ENCODE measurements at places on chromosomes 2 and 18.
A peak's percentile ranks its signal among the peaks of the same experiment; 100 is the strongest.

GRCh38 chr2:242017086-242017485 is 147.6 kb downstream of the RTP5 start:
- no peak for DNase-seq

- no peak for DNase-seq
These were observed 179.4 kb upstream of the AGAP1 start for GRCh38 chr2:235314371-235314930.

DNA sequence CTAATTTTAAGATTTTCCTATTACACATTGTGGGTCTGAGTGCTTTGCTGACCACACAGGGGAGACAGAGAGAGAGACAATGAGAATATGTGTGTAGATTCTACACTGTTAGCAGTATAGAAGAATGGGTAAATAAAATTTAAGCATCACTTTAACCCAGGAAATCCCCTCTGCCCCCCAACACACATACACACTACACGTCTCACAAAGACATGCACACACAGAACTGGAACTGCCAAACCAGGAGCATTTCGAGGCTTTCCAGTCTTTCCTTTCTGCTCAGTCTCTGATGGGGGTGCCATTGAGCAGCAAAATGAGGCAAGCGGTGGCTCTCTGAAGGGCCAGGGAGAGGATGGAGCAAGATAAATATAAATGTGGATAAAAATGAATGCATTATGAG is 2.5 kb downstream of the MERTK start:
- no peak for DNase-seq

- DNase-seq = no peak
These were observed 292.2 kb downstream of the KCNS3 start for GRCh38 chr2:18170642-18171041.

DNA sequence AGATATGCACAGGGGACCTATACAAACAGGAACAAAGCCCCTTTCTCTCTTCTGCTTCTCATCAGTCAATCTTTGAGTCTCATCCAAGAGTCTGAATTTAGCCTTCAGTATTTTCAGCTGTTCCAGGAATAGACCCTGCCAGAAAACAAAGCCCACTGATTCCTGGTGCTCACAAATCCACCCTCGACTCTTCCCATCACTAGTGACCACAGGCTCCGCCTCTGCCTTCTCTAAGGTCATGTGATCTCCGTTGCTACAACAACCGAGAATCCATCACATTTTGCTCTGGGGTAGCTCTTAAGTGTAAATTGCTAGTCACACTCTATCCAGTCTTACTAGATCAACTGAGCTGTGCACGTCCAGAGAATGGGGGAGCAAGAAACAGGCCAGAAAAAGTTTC is 46.4 kb upstream of the SPTBN1 start:
- DNase-seq = no peak

- DNase-seq = peak; percentile 6
These were observed 1.7 kb upstream of the GCG start for GRCh38 chr2:162153608-162154224.

- DNase-seq = no peak
These were observed 405.7 kb downstream of the FBXO15 start for GRCh38 chr18:73741946-73742345.

DNA sequence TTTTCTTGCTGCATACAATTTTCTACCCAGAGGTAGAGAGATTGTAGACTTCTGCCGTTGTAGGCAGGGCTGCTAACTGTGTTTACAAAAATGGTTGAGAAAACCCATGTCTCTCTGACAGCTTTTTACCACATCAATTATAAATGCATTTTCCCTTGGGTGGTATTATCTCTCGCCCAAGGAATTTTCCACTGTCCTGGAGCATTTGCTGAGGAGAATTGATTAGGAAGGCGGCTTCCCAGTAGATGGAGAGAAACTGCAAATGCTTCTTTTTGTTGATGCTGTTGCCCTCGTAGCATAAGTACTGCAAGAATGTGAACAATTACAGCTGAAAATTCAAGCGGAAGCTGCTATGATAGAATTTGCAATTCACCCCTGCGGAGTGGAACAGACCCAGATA is 1007.7 kb upstream of the KLHL29 start:
- DNase-seq = no peak

- DNase-seq = no peak
These were observed 215.4 kb upstream of the NRXN1 start for GRCh38 chr2:51247252-51247805.

GRCh38 chr2:119788752-119789151 is 29.0 kb downstream of the PTPN4 start:
- no peak for DNase-seq

GRCh38 chr2:516944-517343 is 160.3 kb downstream of the TMEM18 start:
- DNase-seq = no peak

- DNase-seq = no peak
These were observed 144.8 kb upstream of the CYP26B1 start for GRCh38 chr2:72292433-72292832.

DNA sequence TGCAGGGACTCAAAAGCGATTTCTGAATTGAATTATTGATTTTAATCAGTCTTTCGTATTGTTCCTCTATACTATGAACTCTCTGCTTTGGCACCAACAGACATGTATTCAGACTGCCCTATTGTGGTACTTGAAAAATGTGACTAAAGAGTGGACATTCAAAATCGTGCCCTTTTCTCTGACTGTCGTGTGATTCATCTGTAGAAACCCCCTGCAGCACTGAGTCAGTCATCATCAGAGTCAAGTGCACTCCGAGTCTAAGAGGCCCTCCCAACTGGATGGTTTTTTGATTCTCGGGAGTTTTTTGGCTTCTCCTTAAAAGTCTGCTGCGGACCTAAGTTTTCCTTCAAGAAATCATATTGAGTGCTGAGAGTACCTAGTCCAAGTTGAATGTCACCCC is 96.4 kb upstream of the FOSL2 start:
- DNase-seq = no peak

DNA sequence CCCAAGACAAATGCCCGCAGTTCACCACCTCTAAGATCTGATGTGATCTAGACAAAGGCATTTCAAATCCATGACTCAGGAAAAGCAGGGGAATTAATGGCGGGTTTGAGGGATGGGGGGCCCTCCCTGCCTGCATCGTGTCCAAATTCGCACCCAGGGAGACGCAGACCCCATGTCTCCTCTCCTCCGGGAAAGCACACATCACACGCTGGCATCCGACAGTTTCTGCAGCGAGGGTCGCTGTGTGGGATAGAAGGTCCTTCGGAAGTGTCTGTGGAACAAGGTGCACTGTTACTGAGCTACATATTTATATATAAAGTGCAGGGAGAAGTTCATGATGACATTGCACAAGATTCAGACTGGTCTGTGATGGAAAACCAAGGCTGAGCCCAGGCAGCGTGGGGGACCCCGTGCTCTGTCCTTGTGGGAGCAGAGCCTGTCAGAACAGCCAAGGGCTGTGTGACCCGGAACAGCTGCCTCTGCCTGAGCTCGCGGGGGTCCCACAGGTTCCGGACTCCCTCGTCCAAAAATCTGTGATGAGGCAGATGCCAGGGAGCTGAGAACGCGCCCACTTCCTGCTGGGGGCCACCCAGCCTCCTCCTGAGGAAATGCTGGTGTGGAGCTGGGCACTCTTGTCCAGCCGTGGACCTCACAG is 82.3 kb upstream of the CTDP1 start:
- DNase-seq = no peak

DNA sequence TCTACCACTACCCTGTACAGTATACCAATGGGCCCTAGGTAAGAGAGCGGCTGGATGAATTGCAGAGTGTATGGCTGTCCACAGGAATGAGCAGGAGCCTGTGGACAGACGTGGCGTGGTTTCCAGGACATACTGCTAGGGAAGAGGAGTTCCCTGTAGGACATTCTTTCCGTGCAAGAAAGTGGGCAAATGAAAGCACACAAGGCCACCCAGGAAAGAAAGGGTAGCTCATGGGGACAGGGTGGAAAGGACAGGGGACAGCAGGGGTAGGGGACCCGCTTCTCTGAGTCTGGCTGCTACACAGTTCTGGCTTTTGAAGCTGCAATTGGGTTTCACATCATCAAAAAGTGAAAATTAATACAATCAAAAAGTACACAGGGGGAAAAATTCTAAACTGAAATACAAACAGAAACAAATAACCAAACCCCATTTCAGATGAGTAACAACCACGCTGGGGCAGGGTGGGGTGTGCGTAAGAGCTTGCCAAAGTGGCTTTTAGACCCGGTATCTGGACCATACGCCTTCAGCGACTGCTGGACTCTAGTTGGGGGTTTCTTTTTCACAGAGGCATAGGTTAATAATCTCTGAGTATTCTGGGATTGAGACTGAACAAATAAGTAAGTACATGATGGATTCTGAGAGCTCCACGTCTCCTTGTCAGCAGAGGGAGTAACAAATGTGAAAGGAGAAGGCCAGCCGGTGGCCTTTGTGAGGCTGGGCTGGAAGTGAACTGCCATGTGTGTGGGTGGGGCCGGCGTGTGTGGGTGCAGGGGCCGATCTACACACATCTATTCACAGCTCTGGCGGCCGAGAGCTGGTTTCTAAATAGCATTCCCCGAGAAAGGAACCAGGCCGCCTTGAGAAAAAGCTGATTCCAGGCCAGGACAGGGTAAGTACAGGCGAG is 84.0 kb downstream of the HDAC4 start:
- no peak for DNase-seq

GRCh38 chr2:237451643-237452469 is 35.2 kb upstream of the MLPH start:
- no peak for DNase-seq

- no peak for DNase-seq
These were observed 12.9 kb downstream of the GPR17 start for GRCh38 chr2:127658641-127659407.

- no peak for DNase-seq
These were observed 47.0 kb upstream of the AP1S3 start for GRCh38 chr2:223884399-223884798.

- DNase-seq = no peak
These were observed 162.2 kb upstream of the BOD1L2 start for GRCh38 chr18:56984731-56985130.

DNA sequence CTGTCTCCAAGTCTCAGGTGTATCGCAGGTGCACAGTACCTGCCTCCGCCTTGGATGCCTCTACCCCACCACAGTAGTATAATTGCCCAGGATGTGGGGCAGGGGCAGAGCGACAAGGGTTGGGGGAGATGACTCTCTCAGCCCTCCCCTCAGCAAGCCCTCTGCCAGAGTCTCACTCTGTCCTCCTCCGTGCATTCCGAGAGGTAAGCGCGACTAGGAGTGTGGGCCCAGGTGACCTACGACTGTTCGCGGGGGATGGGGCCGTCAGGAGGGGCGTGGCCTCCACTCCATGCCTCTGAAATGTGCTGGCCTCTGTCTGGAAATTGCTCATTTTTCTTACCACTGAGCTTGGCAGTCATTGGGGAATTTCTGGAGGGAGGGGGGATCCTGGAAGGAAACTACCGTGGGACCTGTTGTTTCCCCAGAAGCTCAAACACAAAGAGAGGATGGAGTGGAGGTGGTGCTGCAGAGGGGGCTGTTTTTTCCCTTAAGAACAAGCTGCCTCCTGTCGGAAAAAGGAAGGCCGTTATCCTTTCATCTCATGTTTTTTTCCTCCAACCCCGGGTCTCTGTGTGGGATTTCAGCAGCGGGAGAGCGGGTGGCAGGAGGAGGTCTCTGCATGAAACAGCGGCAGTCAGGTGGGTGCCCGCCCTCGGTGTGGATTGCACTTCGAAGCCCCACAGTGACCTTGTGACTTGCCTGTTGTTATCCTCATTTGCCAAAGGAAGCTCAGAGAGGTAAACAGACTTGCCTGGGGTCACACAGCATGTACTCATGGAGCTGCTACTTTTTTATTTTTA is 13.0 kb upstream of the RALB start:
- no peak for DNase-seq

- no peak for DNase-seq
These were observed 33.8 kb downstream of the POU3F3 start for GRCh38 chr2:104887676-104888075.

GRCh38 chr2:219702796-219703545 is 75.5 kb downstream of the SLC4A3 start:
- no peak for DNase-seq

- no peak for DNase-seq
These were observed 34.6 kb upstream of the POTEC start for GRCh38 chr18:14577971-14578370.

GRCh38 chr2:173424886-173425285 is 70.2 kb downstream of the CDCA7 start:
- DNase-seq = no peak

- DNase-seq = no peak
These were observed 15.2 kb upstream of the NT5DC4 start for GRCh38 chr2:112705575-112705974.

DNA sequence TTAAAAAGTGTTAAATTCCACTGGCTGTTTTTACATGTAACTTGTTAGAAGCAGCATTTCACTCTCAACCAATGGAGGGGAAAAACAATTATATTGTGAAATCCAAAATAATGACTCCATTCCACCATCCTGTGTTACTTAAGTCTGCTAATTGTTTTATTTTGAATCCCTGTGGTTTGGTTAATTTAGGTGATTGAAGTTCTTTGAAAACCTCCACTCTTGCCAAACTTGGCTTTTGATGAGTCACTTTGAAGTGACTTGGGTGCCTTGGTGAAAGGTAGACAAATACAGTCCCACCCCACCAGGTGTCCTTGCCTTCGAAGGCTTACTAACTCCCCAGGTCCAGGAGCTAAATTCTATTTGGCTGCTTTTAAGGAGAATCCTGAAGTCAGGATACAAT is 1303.8 kb upstream of the NRXN1 start:
- DNase-seq = no peak

DNA sequence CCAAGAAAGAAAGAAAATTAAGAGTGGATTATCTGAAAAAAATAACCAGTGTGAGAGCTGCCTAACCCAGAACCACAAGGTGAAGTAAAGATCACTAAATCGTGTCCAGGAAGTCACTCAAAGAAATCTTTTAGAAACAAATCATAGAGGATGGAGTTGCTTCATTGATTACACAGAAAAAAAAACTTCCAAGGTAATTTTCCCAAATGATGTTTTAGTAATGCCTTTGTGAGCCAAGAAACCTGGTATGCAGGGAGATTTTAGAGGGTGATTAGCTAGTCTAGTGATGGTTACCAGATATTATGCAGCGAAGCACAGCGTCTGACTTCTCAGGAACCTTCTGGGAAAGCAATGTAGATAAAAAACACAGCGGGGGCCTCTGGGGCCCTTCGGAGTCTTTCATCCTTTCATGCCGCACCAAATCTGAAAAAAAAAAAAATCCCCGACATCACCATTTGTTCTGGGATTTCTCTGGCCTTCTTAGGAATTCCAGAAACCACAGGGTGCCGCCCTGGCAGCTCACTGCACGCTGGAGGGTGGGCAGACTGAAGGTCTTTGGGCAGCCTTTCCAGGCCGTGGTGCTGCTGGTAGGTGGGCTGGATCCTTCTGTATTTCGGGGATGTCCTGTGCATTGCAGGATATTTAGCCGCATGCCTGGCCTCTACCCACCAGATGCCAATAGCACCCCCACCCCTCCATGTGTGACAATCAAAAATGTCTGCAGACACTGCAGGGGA is 17.3 kb downstream of the ALPK2 start:
- DNase-seq = no peak

DNA sequence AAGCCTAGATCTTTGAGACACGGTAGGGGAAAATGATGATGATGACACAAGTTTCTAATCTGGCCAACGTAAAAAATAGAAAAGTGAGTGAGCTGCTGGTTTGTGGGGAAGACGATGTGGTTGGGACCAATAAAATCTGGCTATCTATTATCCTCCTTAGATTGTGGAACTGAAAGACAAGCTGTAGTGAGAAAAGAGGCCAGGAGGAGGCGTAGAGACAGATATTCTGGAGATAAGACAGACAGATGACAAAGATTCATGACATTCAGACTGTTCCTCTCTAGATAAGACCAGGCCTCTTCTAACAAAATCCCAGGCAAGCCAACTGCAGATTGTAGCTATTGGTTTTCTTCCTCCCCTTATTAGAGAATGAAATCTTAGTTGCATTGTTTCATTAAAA is 376.3 kb upstream of the UBE2E3 start:
- no peak for DNase-seq

GRCh38 chr18:23737578-23737977 is 48.3 kb downstream of the LAMA3 start:
- no peak for DNase-seq
